ENCODE measurements at places on chromosomes 5 and 9.
A peak's percentile ranks its signal among the peaks of the same experiment; 100 is the strongest.

- DNase-seq = peak; percentile 80
Measured at GRCh38 chr5:36739751-36740221, 133.4 kb downstream of the SLC1A3 start.

GRCh38 chr9:125544988-125545651, 161.9 kb downstream of the MAPKAP1 start:
- no peak for DNase-seq

GRCh38 chr5:109899163-109899535, 209.4 kb downstream of the MAN2A1 start:
- no peak for DNase-seq

DNA sequence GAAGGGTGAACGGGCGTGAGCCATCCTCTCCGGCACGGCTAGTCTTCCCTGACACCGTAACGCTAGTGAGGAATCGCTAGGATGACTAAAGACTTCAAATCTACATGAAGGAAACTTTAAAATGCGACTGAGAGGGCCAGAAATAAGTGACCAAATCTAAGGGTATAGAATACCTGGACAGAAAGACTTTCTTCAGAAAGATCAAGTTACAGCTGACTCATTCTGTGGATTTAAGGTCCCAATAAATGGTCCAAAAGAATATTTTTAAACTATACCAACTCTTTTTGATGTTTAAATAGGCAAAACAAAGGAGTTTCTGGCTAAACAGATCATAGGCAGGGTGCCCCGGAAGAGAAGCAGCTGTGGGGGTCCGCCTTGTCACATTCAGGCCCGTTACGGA, 38.9 kb upstream of the CEP72 start:
- DNase-seq = no peak

GRCh38 chr5:179901462-179901861, 6.2 kb downstream of the TBC1D9B start:
- no peak for DNase-seq

DNA sequence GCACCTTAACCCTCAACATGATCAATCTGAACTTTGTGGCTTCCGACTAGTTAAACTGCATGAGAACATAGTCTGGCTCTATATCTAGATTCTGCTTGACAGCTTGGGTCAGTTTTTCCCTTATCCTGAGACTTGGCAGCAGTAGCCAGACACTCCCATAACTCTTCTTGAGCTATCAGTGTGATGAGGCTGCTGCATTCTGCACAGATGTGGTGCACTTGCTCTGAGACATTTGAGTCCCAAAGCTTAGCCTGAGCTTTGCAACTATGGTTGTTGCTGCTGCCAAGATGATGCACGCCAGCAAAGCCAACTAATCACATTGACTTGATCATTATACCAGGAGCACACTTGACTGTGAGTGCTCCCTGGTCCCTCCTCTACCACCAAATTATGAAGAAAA, 36.2 kb downstream of the MOCS2 start:
- DNase-seq = no peak

- no peak for DNase-seq
Measured at GRCh38 chr5:32520972-32521371, 64.4 kb upstream of the SUB1 start.

Measured in suppressor macrophage treated with lipopolysaccharide for 4 hours (primary cell).